ENCODE measurements at places on chromosomes 13 and 19.

DNA sequence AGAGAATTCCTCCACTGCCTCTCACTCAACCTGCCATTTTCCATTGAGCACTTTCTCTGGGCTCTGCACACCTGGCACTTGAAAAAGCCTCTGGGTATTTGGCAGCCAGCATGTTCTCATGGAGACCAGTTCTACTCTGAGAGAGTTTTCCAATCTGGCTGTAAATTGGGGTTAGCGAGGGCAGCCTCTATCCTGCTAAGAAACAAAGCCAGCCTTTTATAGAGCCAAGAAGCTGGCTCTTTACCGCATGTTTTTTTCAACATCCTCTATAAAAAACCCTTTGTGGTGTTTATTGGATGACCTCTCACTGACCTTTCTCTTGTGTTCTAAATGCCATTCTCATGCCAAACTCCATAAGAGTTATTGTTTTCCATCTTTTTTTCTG, 52.6 kb upstream of the RCBTB2 start:
- DNase-seq = no peak

- DNase-seq = no peak
These were observed 335.8 kb downstream of the SLITRK1 start for GRCh38 chr13:83546476-83546875.

DNA sequence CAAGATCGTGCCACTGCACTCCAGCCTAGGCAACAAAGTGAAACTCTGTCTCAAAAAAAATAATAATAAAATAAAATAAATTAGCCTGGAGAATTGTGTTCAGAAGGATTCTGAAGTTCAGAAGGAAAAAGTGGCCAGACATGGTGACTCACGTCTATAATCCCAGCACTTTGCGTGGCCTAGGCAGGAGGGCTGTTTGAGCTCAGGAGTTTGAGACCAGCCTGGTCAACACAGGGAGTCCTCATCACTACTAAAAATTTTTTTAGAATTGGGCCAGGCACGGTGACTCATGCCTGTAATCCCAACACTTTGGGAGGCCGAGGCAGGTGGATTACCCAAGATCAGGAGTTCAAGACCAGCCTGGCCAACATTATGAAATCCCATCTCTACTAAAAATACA, 6.0 kb downstream of the RDH8 start:
- DNase-seq = no peak

DNA sequence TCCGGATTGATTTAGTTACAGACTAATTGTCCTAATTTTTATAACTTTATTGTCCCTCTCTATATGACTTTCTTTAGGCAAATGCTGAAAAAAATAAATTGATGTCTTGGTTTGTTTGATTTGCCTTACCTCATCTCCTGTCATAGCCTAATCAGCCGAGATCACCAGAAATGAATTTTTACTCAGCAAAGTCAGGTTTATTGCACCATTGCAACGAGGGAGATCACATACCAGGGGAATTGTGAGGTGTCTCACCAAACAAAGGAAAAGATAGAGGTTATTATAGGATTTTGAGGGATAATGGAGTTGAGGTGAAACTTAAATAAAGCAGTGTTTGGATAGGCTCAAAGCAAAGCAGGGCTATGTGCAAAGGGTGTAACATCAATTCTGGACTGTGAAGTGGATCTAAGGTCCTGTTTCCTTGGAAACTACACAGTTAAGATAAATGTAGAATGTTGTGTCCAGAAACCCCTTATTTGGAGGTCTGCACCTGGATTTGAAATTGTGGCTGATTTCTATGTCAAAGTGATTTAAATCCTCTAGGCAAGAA, 372.6 kb downstream of the OXGR1 start:
- DNase-seq = no peak

- no peak for DNase-seq
These were observed 7.9 kb downstream of the IPO5 start for GRCh38 chr13:97961340-97961739.

- DNase-seq = no peak
These were observed 5.2 kb downstream of the PRX start for GRCh38 chr19:40407714-40408597.

GRCh38 chr13:91078093-91078679, 269.3 kb upstream of the MIR17HG start:
- DNase-seq = no peak

GRCh38 chr13:107764046-107764445, 451.3 kb downstream of the LIG4 start:
- DNase-seq = no peak

All from WTC11 (cell line).